ENCODE measurements at places on chromosomes 4 and X.

GRCh38 chr4:163353054-163353453 lies 9.4 kb downstream of the NPY5R start:
- no peak for DNase-seq

DNA sequence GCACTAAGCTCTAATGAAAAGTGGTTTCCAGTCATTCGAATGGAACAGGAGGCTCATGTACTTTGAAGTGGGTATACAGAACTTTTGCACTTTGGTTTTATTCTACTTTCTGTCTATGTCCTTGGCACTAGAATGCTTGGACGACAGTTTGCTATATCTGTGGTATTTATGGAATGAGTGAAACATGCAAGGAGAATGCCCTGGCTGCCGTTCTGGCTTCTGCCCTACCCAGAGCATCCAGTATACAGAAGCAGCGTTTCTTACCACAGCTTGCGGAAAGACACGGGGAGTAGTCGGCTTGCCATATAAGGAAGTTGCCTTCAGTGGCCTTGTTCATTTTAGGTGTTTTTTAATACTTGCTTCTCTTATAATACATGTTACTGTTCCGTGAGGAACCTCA lies 98.0 kb downstream of the TBL1X start:
- DNase-seq, result no peak

DNA sequence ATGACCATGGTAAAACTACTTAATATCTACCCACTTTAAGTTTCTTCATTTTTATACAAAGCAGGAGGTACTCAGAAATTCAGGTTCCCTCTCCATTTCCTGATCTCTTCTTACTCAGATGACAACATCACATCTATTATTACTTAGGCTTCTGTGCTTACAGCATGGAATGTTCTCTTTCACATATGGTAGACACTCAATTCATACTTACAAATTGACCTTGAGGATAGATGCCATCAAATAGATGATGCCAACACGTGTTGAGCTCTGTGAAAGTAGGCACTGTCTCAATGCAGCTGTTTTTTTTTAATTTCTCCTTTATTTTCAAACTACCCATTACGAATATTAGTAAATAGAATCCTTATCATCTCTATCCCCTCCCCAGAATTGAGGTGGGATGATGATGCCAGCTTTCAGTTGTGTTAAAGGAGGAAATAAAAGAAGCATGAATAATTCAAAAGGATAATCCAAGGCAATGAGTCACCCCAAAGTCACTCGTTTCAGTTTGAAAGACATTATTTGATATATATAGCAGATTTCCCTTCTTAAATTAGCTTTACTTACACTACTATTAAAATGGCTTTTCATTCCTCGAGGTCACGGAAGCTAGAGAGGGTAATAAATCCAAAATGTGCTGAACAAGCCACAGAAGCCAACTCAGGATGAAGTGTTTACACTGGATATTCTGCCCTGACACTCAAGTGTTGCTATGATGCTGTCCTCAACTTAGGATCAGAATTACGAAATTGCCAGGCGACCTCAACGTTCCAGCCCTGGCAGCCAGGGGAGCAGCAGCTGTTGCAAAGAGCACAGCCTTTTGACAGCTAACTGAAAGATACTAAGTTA lies 124.2 kb upstream of the EOLA2 start:
- DNase-seq, result no peak

DNA sequence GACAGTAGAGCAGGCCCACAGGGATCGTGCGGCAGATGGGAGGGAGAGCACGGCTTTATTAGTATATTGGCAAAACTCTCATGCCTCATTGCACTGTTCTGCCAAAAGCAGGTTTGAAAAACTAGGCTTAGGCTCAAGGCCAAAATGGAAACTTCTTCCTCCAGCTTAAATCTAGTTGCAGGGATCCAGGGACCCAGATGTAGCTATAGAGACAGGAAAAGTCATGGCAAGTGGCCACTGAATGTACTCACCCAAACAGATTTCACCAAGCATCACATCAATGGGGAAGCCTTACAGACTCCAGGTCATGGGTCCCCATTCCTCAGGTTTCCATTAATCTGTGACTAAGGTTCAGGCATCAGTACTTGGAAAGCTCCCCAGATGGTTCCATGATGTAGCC lies 149.2 kb downstream of the STK32B start:
- DNase-seq, result no peak

DNA sequence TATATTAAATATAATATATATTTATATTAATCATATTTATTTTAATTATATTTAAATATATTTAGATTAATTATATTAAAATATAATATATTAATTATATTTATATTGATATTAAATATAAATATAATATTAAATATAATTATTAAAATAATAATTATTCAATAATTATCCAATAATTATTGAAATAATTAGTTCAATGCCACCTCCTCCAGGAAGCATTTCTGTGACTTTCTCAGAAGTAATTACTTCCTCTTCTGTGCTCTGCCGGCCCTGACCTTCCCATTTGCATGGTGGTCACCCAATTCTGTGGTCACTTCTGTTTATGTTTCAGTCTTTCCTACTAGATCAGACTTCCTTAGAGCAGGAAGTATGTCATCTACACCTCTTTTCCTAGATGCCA lies 45.8 kb downstream of the EVC2 start:
- DNase-seq, result no peak

DNA sequence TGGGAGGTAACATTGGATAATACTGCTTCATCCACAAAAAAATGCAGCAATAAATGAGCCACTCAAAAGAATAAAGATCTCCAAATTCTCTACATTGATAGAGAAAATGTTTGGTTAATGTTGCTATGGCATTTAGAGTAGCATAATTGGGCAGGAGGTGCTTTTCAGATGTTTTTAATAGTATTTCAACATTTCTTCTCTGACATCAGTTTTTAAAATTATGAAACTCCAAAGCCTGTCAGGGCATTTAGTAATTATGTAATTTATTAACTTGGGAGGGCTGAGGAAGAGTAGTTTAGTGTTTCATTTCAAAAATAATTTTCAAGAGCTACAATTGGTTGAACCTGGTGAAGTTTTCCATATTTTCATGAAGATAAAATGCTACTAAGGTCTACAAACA lies 211.3 kb upstream of the INTU start:
- no peak for DNase-seq

DNA sequence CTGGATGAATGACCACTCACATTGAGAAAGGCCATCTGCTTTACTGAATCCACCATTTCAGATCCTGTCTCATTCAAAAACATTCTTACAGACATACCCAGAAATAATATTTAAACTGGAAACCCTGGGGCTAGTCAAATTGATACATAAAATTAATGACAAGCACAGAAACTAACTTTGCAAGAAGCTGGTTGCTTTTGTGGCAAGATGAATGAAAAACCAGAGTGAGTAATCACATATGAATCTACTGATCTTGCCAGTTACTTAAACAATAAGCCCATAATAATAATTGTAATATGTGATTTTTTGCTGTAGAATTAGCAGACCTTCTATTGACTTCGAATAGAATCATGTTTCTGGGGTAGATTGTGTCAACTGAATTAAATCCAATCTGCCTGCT lies 235.1 kb downstream of the PPARGC1A start:
- no peak for DNase-seq

- no peak for DNase-seq
These were observed 44.3 kb downstream of the AR start for GRCh38 chrX:67587946-67588624.

- no peak for DNase-seq
These were observed 2.6 kb upstream of the ADH5 start for GRCh38 chr4:99091216-99091575.

GRCh38 chrX:139560221-139560620 lies 29.7 kb downstream of the F9 start:
- DNase-seq, result no peak

DNA sequence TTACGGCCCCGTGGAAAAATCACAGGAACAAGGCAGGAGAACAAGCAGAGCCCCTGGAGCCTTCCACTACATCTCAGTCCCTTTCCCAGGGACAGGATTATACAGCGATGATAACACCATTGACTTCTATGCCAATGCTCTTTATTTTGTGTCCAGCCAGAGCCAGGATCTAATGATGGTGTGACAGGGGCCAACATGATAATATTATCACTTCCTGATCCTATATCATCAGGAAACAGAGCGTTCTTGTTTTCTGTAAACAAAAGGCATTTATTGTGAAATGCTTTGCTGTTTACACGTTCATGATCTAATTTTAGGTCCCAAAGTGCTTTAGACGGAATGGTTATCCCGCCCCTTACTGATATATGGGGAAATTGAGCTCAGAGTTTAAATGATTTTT lies 12.8 kb downstream of the TMPRSS11E start:
- no peak for DNase-seq

- DNase-seq, result no peak
These were observed 137.4 kb downstream of the CEP135 start for GRCh38 chr4:56086073-56086541.

DNA sequence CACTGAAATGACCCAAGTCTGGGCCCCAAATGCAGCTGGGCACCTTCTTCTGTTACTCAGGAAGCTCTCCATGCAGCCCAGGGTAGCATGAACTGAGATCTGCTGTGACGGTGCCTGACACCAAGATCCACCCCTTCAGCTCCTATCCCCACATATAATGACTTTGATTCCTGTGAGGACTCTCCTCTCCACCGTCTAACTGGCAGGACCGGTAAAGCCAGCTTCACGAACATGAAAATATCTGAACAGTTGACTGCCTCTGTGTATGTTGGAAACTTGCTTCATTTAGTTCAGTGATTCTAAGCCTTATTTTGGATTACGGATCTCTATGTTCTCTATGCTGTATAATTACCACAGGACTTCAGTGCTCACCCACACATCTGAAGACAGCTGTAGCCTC lies 115.5 kb upstream of the TMEM150C start:
- no peak for DNase-seq

DNA sequence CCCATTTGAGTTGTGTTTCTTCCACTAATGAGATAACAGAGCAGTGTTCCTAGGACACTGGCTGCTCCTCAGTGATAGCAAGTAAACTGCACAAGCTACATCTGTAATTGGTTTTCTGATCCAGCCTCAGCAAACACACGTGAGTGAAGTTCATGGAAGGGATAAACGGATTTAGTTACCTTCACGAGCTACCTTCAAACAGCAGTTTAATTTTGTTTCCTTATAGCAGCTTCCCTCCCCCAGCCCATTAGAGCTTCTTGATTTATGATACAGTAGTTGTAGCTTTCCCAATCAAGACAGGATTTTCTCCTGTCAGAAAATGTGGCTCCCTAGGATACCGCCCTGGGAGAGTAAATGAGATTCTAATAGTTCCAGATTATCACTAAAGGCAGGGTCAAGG lies 634.2 kb upstream of the FAT1 start:
- DNase-seq, result no peak

GRCh38 chr4:14169460-14169859 lies 541.9 kb upstream of the BOD1L1 start:
- no peak for DNase-seq

DNA sequence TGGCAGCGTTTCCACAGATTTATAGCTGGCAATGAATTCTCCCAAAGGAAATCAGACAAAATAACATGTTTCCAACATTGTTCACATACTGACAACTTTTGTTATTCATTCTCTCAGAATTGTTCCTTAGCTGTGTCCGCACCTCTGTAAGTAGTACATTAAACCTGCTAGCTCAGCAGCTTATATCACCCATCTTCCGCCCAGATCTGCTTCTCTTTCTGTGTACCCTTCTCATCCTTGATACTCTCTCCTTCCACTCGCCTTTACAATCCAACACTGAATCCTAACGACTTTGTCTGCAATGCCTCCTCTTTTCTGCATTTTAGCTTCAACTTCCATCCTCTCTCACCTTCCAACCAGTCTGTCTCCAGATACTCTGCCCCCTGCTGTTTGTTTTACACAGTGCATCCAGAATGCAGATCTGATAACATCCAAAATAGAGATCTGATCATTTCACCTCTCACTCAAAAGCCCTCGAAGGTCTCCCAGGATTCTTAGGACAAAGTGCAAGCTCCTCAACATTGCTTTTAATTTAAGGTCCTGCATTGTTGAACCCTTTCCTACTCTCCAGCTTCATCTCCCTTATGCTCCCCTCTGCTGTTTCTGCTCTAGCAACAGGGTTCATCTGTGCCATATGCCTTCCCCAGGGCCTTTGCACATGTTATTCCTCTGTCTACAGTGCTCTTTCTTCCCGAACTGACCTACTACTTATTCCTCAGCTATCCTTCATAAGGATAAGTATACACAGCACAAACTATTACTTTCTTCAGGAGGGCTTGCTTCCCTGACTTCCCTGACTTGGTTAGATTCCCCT lies 67.3 kb upstream of the VBP1 start:
- no peak for DNase-seq

GRCh38 chr4:125013891-125014290 lies 300.9 kb upstream of the FAT4 start:
- no peak for DNase-seq

- DNase-seq, result no peak
These were observed 29.0 kb downstream of the SGMS2 start for GRCh38 chr4:107853444-107854355.
